ENCODE measurements at places on chromosomes 5 and 9.

- no peak for DNase-seq
Observed at GRCh38 chr5:109173036-109173794, 236.6 kb downstream of the PJA2 start.

DNA sequence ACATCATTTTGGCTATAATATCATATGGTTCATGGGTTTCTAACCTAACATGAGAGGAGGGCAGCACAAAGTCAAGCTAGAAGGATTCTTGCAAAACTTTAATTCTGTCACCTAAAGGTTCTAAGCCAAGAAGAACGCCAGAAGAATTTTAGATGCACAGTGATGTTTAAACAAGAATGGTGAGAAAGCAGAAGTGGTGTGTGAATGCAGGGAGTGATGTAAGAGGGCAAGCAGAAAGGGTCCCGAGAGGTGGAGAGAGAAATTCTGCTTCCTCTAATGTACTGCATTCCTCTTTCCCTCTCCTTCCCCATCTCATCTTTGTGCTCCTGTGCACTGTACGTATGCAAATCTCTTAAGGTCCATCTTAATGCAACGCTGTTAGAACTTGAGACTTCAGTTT, 2.1 kb upstream of the TRMO start:
- DNase-seq, result no peak

- no peak for DNase-seq
Observed at GRCh38 chr5:18792145-18792544, 1157.9 kb downstream of the TAF11L14 start.

- no peak for DNase-seq
Observed at GRCh38 chr5:175569701-175570100, 88.2 kb upstream of the HRH2 start.

- DNase-seq, result peak; percentile 38
Observed at GRCh38 chr9:72203205-72203803, 54.1 kb downstream of the GDA start.

DNA sequence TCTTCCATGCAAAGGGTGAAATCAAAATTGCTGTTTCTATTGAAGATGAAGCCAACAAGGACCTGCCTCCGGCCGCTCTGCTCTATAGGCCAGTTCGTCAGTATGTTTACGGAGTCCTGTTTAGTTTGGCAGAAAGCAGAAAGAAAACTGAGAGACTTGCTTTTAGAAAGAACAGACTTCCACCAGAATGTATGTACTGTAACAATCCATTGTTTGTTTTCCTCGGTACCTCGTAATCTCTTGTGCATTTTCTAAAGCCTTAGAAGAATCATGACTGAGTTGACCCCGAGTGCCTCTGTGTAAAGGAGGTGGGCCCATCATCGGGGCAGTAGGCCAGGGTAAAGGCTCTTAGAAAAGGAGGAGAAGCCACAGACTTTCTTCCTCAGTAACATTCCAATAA, 44.2 kb upstream of the PHF2 start:
- no peak for DNase-seq

DNA sequence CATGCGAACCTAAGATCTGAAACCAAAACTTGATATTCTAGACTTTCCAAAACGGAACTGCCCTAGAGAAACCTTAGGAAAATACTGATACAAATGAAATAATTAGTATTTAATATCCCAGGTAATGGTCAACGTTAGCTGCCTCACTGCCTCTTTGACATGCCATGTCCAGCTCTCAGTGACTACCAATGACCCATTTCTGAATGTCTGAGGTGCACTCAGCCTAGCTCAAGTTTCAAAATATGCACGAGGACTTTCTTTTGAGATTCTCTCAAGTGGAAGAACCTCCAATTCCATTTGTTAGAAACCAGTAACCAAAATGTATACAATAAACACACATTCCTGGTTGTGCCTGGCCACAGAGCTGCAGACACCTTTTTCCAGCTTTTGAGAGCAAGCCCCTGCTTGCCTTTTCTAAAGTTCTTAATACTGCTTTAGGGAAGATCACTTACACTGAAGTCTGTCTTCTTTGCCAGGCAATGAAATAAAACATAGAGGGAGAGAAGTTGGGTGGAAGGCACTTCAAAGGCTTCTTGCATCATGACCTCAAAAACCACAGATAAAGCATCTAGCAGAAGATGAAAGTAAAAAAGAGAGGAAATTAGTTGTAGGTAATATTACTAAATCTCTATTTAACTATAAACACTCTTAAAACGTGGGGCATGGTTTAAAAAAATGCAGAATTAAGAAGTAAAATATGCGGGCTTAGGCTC, 87.9 kb downstream of the MRPS27 start:
- DNase-seq, result no peak

- DNase-seq, result no peak
Observed at GRCh38 chr5:80184235-80185023, 71.4 kb downstream of the SERINC5 start.

DNA sequence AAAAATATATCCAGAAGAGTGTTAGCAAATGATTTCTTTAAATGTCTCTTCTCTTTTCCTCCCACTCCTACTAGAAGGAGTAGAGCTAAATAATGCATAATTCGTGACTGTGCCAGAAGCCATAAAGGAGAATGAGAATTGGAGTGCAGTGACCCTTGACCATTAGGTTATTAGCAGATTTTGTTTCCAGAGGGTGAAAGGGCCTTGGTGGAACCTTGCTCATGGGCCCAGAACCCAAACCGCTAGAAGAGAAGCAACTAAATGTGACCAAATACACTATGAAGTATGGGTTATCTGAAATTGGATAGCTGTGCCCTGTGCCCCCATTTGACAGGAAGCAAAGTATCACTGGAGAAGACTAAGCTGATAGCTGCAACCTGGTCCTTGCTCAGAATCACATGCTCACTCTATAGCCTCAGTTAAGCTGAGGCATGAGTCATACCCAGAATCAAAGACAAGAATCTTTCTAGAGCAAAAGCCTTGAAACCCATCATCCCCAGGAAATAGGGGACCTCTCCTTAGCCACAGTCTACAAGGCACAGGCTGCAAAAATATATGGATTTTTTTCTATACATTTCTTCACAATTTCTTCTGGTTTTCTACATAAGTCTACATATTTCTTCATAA, 36.3 kb downstream of the CAPSL start:
- no peak for DNase-seq

DNA sequence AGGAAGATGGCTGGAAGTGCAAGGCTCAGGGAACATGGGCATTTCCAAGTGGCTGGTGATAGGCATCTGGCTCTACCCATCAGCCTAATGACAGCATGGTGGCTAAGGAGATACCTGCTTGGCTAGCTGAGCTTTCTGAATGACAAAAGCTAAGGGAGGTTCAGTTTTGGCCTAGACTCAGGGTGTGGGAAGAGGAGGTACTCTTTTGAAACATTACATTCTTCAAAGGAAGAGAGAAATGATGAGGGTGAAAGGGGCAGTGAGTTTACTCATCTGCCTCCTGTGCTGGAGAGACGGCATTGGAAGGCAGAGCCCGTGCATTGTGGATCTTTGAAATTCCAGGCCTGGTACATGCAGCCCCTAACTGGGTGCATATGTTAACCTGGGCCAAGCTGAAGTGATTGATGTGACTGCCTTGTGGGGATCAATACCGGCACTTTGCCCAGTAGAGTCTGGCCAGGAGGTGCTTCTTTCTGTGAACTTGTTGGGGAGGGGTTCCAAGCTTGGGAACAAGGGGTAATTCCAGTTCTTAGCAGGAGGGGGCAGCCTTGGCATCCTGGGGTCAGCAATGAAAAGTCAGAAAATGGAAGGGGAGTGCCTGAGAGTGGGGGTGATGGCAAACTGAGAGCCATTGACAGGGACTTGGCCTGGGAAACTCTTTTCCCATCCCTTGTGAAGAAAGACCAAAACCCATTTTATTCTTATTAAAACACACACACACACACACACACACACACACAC, 108.6 kb downstream of the ACER2 start:
- no peak for DNase-seq

GRCh38 chr5:154370119-154370518, 75.7 kb upstream of the SAP30L start:
- DNase-seq, result peak; percentile 85

GRCh38 chr5:18465833-18466681, 831.8 kb downstream of the TAF11L14 start:
- peak; percentile 60 for DNase-seq

DNA sequence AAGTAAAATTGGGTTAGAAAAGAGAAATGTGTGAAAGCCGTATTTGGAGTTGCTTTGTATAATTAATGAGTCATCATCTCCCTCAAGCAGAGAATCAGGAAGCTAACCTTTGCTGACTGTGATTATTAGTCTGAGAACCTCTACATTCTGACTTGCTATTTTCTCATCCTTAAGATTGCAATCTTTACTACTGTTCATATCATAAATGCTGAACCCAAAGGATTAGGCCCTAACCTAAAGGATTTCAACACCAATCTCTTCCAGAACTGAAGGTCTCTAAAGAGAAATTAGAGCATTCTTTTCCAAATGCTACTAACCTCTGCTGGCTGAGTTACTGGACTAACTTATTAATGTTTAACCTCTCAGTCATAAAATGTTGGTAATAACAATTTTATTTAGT, 538.1 kb upstream of the MEF2C start:
- peak; percentile 52 for DNase-seq

DNA sequence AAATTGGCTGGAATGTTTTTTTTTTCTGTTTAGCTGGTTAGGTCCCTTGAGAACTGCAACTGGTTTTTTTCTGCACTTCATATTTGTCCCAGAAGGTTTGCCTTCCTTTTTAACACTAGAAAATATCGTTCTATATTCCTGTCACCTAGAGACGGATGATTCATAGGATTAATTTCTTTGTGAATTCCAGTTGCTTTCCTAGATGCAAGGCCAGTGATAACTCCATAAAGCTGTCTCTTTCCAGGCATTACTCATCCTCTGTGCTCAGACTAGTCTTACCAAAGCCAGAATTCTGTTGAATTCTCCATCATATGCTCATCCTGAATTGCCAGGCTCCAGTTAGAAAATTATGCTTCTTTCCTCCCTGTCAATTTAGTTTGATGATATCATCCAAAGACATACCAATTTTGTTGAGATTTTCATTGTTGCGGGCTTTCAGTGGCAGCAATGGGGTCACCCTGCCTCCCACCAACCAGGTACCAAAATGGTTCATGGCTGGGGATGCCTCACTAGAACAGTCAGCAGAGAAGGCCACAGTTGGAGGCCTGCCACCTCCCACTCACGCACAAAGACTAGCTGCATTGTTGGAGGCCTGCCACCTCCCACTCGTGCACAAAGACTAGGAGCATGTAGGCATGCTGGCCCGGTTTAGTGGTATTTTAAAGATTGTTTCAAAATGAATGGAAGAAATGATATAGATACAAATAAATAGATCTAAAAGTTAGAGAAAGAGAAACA, 8.5 kb downstream of the BAAT start:
- DNase-seq, result peak; percentile 90

DNA sequence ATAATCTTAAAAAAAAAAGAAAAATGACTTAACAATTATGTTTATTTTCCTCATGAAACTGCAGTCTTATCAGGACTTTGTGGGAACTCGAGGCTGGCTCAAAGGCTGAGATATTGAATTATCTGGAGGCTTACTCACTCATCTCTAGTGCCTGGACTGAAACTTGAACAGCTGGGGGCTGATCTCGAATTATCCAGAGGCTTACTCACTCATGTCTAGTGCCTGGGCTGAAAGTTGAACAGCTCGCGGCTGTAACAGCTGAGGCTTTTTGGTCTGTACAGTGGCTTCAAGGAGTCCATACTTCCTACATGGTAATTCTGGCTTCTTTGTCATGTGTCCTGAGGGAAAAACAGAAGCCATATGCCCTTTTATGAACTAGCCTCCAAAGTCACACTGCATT, 371.9 kb downstream of the CETN3 start:
- peak; percentile 58 for DNase-seq

DNA sequence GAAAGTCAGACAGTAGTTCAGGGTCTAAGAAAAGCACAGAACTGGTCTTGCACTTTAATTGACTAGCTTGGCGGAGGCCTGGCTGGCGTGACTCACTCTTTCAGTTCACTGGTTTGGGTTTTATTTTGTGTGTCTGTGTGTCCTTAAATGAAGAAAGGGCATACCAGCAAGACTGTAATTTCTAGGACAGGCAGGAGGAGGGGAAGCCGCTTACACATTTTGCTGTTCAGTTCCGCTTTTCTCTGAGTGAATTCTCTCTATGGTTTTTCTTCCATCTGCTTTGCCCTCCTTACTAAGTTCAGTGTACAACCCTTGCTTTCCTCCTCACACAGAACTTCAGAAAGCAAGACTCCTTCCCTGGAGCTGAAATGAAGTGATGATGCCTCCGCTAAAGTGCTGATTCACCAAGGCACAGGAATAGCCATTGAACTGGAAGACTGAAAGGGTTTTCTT, 150.8 kb downstream of the MEF2C start:
- DNase-seq, result peak; percentile 51

All from fibroblast of skin of scalp (primary cell).